ENCODE measurements at places on chromosomes 1 and 21.

DNA sequence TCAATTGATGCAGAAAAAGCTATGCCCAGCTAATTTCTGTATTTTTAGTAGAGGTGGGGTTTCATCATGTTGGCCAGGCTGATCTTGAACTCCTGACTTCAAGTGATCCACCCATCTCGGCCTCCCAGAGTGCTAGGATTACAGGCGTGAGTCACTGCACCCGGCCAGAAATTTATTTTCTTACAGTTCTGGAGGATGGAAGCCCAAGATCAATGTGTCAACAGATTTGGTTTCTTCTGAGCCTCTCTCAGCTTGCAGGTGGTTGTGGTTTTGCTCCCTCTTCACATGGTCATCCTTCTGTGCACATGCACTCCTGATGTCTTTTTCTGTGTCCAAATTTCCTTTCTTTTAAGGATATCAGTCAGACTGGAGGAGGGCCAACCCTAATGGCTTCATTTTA, 35.6 kb downstream of the SHCBP1L start:
- no peak for DNase-seq

- no peak for DNase-seq
Observed at GRCh38 chr1:110713221-110713620, 38.5 kb upstream of the KCNA3 start.

DNA sequence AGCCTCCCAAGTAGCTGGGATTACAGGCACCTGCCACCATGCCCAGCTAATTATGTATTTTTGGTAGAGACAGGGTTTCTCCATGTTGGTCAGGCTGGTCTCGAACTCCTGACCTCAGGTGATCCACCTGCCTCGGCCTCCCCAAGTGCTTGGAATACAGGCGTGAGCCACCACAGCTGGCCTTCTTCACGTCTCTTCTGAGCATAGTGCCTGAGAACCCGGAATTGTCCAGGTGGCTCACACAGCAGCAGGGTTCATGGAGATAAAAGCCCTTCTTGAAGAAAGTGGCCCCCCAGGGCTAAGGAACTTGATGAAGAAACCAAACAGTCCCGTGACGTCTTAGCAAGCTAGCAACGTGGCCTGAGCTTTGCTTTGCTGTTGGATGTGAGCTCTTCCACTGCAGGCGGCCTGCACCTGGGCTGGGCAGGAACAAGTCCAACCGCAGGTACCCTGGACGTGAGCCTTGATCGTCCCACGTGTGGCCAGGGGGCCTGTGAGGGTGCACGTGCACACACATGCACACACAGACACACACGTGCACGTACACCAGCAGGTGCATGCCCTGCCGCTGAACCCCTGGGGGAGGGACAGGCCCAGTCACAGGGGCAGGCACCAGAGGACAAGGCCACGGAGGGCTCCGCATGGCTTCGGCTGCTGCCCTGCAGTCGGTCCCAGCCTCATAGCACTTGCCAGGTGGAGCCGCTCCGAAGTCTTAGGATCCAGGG, 23.4 kb upstream of the TRAPPC10 start:
- DNase-seq: no peak

DNA sequence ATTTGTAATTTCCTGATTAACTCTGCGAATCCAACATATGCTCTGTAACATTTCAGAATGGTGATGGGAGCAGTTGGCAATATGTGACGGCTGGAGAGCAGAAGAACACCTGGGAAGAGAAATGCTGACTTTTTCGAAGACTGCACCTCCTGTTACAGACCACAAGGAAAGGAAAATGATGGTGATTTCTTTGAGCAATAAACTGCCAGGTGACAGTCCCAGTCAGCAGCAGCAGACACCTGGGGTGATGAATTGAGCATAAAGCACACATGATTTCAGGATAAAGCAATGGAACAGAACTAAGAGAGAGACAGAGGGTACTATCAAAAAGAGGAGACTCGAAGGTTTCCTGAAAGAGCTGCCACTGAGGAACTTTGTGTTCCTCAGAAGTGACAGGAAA, 528.6 kb downstream of the NEGR1 start:
- no peak for DNase-seq

GRCh38 chr1:14687147-14687546, 88.7 kb downstream of the KAZN start:
- DNase-seq: no peak

GRCh38 chr1:27906759-27907158, 28.0 kb upstream of the SMPDL3B start:
- DNase-seq: no peak

DNA sequence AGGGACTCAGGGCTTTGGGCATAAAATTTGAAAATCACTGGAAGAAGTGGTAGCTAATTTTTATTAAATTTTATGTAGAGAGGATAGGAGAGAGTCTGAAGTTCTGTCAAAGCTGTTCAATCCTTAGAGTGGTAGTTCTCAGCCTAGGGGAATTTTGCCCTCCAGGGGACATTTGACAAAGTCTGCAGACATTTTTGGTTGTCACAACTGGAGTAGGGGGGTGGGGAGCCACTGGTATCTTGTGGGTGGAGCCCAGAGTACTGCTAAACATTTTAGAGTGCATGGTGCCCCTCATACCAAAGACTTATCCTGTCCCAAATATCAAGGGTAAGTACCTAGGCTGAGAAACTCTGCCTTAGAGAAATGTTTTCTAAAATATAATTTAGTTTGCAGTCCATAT, 30.2 kb downstream of the RASAL2 start:
- no peak for DNase-seq

DNA sequence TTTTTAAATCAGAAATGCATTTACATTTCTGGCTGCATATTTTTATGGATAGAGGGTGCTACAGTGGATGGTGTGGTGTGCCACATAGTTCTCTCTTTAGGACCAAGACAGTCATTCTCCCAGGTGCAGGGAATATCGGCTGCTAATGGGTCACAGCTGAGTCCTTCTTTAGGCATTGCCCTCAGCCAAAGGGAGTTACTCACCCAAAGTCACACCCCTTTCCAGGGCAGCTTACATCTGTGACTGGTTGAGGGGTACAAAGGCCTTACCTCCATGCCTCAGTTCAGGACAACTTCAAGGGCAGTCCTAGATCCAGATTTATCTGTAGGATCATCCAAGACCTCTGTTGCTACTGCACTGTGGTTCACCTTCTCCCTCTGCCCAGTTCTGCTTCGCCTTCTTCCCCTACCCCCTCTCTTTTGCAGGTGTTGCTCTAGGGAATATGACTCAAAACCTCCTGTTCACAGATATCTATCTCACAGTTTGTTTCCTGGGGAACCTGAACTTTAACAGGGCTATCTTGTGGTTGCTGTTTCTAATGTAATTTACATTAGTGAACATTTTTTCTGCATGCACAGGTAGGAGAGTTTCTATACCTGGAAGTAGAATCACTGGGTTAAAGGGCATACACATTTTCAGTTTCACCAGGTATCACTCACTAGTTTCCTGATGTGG, 413.9 kb downstream of the RPS6KC1 start:
- DNase-seq: no peak

DNA sequence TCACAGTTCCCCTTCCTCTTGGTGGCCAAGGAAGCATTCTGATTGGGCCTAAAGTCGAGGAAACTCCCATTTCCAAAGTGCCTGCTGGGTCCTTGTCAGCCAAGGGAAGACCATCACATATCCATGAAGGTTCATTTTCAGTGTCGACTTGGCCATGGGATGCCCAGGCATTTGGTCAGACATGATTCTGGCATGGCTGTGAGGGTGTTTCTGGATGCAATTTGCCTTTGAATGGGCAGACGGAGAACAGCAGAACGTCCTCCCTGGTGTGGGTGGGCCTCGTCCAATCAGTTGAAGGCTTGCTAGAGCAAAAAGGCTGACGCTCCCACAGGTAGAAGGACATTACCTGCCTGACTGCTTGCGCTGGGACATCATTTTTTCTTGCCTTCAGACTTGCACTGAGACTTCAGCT, 48.3 kb upstream of the LBR start:
- no peak for DNase-seq

DNA sequence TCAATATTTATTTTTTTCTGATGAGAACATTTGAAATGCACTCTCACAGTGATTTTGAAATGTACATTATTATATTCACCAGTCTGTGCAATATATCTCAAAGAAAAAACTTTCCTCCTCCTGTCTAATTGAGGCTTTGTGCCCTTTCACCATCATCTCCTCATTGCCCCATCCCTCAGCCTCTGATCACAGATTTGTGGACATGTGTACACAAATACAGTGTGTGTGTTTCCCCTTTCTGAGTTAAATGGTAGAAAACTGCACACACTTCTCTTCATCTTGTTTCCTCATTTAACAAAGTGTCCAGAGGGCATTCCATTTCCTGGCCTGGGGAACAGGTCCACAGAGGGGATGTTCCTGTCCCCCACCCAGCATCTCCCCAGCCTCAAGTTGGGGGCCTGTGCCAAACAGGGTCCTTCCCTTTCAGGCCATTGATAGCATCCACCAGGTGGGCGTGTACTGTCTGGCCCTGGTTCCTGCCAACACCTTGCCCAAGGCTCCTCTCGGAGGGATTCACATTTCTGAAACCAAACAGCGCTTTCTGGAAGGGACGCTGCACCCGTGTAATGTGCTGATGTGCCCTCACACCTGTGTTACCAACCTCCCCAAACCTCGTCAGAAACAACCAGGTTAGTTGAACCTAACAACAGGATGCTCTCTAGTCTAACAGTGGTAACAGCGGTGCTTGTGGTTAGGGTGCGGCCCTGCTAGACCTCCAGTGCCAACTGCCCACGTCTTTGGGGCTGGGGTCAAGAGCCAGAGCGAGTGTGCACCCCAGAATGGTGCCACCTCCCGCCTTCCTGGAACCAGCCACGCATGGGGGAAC, 54.6 kb downstream of the S100B start:
- peak; percentile 44 for DNase-seq

DNA sequence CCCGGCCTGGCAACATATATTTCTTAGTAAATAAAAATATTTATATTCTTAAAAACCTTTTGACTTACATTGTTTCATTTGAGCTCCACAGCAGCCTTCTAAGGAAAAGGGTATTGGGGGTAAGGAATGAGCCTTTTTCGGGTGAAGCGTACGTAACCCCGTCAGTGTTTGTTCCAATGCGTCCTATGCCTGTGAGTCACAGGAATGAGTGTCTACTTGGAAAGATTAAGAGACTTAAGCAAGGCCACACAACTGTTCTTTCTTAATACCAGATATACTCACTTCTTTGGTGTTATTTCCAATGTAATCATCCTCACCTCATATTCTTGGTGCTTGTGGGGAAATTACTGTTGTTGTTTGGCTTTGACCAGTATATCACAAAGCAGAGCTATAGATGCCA, 22.7 kb downstream of the WDTC1 start:
- no peak for DNase-seq

DNA sequence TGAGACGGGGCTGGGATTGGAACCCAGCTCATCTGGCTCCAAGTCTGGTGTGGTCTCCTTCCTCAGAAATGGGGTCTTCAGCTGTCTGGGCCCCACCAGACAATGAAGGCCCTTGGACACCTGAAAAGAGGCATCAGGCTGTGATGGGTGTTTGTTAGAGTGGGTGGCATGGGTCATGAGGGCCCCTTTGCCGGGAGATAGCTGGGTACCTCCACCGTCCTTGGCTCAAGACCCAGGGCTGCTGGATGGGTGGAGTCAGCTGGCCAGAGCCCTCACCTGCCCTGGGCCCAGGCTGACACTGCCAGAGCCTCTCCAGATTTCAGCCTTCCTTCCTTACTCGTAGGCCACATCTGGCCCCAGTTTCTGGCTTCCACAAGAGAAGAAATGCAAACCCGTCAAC, 13.4 kb upstream of the TTC22 start:
- DNase-seq: no peak

GRCh38 chr1:168512864-168513595, 30.8 kb downstream of the XCL2 start:
- DNase-seq: no peak

DNA sequence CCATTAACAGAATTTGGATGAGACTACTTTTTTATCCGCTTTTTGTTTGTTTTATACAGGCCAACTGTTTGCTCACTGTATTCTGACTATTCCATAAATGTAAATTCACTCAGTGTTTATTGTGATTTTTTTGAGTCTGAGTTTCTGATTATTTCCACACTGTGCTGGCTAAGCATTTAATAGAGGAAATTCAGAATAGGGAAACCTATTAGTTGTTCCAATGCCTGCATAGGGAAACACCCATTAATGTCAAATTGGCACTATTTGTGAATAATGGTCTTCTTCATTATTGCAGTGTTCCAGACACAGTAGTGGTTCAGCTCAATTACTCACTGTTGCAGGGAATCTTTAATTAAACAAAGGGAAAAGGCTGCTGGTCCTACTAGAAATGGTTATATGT, 174.7 kb upstream of the SGIP1 start:
- no peak for DNase-seq

GRCh38 chr1:25914074-25914995, 8.1 kb upstream of the STMN1 start:
- no peak for DNase-seq

DNA sequence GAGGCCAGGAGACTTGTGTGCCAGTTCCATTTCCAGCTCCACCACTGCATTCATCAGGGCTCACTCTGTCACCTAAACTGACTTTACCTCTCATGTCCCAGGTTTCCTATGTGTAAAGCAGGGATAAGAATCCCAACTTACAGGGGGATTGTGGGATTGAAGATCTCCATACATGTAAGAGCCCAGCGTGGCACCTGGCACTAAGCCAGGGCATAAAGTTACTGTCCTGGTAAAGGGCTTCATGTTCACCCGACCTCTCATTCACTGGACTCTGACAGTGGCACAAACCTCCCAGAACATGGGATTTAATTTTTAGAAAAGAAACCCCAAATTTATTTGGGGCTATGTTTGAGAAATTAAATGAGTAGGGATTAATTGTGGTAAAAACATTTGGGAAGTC, 8.9 kb upstream of the IGFN1 start:
- DNase-seq: no peak
